ENCODE measurements at places on chromosomes 1 and 21.

DNA sequence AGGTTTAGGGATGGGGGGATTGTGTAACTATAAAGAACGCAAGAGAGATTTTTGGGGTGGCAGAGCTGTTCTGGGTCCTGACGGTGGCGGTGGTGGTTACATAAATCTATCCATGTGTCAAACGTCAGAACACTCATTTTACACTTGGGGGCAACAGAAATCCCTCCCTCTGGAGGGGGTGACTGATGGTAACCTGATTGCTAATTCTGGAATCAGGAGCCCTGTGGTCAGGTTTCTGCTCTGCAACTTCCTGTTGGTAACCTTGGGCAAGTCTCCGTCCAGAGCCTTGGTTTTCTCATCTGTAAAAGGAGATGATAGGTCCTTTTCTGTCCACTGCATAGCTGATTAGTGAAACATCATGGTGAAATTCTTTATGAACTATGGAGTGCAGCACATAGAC is 40.9 kb downstream of the ALPL start:
- no peak for DNase-seq

- no peak for DNase-seq
Observed at GRCh38 chr1:78911956-78912880, 94.3 kb downstream of the ADGRL4 start.

DNA sequence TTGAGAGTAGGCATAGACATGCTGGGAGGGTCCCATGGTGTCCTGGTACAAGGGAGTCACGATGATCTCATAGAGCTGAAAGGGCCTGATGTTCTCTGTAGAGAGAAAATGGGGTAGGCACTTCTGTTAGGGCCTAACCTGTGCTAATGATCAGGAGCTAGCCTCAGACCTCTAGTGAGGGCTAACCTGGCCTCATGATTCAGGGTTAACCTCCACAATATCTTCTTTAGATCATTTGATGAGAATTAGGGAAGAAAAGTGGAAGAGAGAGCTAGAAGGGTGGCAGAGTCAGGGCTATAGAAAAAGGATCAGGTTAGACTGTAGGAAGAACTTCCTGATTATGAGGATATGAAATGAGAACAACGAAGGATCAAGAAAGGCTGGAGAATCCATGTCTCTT is 5.0 kb upstream of the MRPS15 start:
- no peak for DNase-seq

GRCh38 chr1:192513697-192514096 is 61.9 kb upstream of the RGS1 start:
- DNase-seq, result no peak

All from activated effector memory CD4-positive, alpha-beta T cell treated with anti-CD3 and anti-CD28 coated beads, Interleukin-2, amount 50 U/mL, for 16 hours (primary cell).